Activated B cell treated with CpG ODN at 0.5 μM for 24 hours (primary cell): ENCODE measurements at places on chromosomes 13 and 19. TPM values are rescaled to one million over a fixed set of nuclear protein-coding genes. Genes with fewer than 3 reads are reported as not detected.
A peak's percentile ranks its signal among the peaks of the same experiment; 100 is the strongest.

The ZNF699 gene
- 10.3 and 11.7 TPM in 2 replicates for total RNA-seq

The GPC5 gene
- 0.24 and 0.46 TPM in 2 replicates for total RNA-seq

The ABHD17A gene
- 57.4 and 64.3 TPM in 2 replicates for total RNA-seq

The GAPDHS gene
- not detected in 2 replicates for total RNA-seq

The CACNG7 gene
- not detected in 2 replicates for total RNA-seq

The ETV2 gene
- total RNA-seq = 0.32 TPM in 1 of 2 replicates, not detected in the other

GRCh38 chr13:26910754-26911465 is 150.3 kb upstream of the GPR12 start:
- H3K27me3 ChIP-seq = peaks cover 20% of the 10 kb centered on the region
- H3K4me3 ChIP-seq = no peak overlapping the region
- no peak overlapping the region for H3K27ac ChIP-seq
- H3K4me1 ChIP-seq = no peaks in the 10 kb centered on the region
- H3K36me3 ChIP-seq = no peaks in the 10 kb centered on the region

GRCh38 chr13:89380101-89380500 is 1708.9 kb downstream of the SLITRK5 start:
- no peak overlapping the region for H3K4me3 ChIP-seq
- no peaks in the 10 kb centered on the region for H3K4me1 ChIP-seq
- no peaks in the 10 kb centered on the region for H3K27me3 ChIP-seq

DNA sequence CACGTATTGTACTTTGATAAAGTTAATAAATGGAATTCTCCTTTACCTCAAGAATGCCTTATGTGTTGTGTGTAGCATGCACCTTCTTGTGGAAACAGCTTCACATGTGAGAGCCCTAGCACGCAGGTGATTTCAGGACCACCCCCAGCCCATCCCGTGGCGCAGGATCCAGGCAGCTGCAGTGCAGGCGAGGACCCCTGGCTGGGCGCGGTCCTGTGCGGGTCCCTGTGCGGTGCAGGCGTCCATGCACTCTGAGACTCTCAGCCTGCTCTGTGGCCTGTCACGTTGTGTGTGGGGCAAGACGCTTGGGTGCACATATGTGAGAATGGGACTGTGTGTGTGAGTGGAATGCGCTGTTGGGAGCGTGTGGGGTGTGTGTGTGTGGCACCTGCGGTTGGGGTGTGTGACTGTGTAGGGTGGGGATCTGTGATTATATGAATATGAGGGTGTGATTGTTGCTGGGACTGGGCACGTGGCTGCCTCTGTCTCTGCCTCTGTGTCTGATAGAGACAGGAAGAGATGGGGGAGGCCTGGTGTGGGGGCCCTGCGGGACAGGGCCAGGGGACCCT is 30.8 kb downstream of the WTIP start:
- H3K4me3 ChIP-seq = no peak overlapping the region
- no peak overlapping the region for H3K27ac ChIP-seq
- H3K4me1 ChIP-seq = no peaks in the 10 kb centered on the region
- H3K36me3 ChIP-seq = no peaks in the 10 kb centered on the region

DNA sequence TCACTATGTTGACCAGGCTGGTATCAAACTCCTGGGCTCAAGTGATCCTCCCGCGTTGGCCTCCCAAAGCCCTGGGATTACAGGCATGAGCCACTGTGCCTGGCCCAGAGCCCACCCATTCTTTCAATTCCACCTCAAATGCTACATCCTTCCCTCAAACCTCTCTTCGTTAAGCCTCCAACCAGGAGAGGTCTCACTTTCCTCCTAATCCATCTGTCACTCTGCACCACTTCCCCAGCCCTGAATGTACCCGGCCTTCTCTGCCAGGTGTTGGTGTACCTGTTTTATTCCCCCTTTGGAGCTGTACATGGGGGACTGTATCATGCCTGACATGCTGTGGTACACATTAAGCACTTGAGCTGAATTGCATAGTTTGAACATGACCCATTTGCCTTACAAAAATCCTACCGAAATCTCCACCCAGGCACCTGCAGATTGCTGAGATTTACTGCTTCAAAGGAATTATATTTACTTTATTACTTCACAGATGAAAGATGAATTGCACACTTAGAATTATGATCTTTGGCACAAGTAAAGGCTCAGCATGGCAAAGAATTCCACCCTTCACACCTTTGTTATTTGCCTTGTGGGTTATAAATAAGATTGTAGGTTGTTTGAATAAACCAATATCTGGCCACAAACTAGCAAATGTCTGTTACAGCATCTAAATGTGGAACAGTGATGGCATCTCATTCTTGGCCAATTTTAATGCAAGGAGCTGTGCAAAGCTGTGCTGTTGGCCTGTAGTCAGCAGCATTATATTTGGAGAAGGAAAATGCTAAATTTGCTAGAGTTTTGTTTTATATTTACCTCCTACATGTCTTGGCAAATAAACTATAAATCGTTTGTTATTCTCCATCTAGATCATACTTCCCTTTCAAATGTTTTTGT is 15.6 kb upstream of the WASF3 start:
- no peak overlapping the region for H3K4me3 ChIP-seq
- no peaks in the 10 kb centered on the region for H3K4me1 ChIP-seq
- DNase-seq = no peak
- H3K36me3 ChIP-seq = no peaks in the 10 kb centered on the region
- H3K27me3 ChIP-seq = peaks cover 9% of the 10 kb centered on the region
- H3K27ac ChIP-seq = no peak overlapping the region

GRCh38 chr19:19459073-19459472 is 53.6 kb downstream of the GATAD2A start:
- peak overlapping the region; percentile 86 for H3K27ac ChIP-seq
- H3K4me1 ChIP-seq = peaks cover 70% of the 10 kb centered on the region
- peaks cover 5% of the 10 kb centered on the region for H3K36me3 ChIP-seq
- no peaks in the 10 kb centered on the region for H3K27me3 ChIP-seq
- H3K4me3 ChIP-seq = peak overlapping the region; percentile 83

DNA sequence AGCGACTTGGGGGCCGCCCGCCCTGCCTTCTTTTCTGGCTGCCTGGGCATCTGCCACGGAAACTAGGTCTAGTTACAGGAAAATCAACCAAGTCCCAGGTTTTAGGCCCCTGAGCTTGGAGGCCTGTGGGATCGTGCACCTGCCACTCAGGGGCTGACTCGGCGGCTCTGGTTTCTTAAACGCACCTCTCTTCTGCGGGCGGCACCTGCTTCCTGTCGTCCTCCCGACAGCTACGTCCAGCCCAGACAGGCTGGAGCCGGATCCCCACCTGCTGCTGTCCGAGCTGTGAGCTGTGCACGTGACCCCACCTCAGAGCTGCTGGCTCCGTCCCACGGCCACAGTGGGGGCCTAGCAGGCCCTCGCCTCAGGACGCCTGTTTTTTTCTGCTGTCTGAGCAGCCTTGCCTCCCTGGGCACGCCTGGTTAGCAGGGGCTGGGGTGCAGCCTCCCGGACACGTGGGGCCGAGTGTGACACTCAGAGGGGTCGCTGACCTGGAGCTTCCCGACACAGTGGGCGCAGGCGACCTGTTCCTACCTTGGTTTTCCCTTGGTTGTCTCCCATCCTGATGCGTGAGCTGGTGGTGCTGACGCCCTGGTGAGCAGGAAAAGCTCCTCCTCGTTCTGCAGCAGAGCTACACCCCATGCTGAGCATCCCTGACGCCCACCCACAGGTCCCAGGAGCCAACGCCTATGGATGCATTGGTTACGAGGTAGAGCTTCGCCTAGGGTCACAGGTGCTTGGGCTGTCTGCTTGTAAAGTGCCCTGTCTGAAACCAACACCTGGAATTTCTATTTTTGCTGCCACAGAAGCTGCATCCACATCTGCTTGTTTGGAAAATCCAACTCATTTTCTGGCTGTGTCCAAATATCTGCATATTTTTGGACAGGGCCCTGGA is 17.5 kb downstream of the TMEM255B start:
- no peak overlapping the region for H3K27ac ChIP-seq
- no peaks in the 10 kb centered on the region for H3K36me3 ChIP-seq
- H3K4me1 ChIP-seq = no peaks in the 10 kb centered on the region
- DNase-seq = no peak
- peaks cover 19% of the 10 kb centered on the region for H3K27me3 ChIP-seq
